ENCODE measurements at places on chromosomes 4 and X. TPM values are rescaled to one million over a fixed set of nuclear protein-coding genes. Genes with fewer than 3 reads are reported as not detected.

Gene S100G
- total RNA-seq: not detected

Gene EPHA5
- 0.13 TPM for total RNA-seq

GRCh38 chrX:134761788-134762187 is 103.5 kb upstream of the PLAC1 start:
- DNase-seq: no peak

DNA sequence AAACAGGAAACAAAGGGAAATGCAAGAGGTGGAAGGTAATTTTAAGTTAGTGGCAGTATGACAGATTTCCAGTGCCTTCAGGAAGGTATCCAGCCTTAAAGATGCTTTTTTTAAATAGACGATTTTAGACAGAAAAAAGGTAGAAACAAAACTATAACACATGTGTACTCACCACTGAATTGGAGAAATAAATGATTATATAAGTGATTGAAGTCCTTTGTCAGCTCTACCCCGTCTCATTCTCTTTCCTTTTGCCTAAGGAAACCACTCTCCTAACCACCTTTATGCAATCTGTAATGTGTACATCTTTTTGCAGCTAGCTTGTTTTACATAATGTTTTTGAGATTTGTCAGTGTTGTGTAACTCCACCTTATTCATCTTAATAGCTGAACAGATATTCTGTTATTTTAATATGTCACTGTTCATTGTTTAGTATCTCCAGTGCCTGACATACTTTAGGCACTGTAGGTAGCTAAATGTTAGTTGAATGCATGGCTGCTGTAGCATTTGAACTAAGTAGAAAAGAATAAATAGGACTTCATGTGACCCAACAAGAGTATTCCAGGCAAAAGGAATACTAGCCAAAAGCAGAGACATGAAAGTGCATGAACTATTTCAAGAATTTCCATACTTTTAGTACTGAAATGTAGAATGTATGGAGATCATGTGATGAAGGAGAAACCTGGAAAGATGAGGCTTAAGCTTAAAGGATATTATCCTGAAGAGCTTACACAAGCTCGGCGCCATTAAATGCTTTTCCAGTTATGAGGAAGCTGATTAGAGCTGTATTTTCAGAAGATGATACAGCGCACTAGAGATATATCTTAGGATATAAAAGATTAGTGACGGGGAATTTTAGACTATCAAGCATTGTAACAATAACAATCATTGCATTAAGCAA is 865 bp downstream of the FAM200B start:
- DNase-seq: no peak

Gene GPC4
- 15.4 TPM for total RNA-seq

DNA sequence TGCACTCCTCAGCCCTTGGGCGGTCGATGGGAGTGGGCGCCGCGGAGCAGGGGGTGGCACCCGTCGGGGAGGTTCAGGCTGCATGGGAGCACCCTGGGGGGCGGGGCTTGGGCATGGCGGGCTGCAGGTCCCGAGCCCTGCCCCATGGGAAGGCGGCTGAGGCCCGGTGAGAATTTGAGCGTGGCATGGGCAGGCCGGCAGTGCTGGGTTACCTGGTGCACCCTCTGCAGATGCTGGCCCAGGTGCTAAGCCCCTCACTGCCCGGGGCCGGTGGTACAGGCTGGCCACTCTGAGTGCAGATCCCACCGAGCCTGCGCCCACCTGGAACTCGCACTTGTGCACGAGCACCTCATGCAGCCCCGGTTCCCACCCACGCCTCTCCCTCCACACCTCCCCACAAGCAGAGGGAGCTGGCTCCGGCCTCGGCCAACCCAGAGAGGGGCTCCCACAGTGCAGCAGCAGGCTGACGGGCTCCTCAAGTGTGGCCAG is 556.3 kb downstream of the GALNTL6 start:
- DNase-seq: no peak

DNA sequence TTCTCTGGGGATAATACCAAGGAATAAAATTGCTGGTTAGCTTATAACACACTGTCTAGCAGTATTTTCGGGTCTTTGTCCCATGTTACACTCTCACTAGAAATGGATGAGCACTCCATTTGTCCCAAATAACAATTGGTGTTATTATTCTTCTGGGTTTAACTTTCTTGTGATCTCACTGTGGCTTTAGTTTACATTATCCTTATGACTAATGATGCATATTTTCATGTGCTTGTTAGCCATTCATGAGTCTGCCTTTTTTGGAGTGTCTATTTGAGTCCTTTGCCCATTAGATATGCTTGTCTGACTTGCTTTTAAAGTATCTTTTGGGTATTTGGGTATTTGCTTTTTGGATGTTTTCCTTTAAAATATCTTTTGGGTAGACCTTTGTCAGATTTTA is 372.9 kb upstream of the TENM3 start:
- DNase-seq: no peak

- no peak for DNase-seq
Observed at GRCh38 chr4:83266689-83267088, 17.9 kb downstream of the COQ2 start.

Gene AREG
- total RNA-seq: 21.7 TPM

GRCh38 chr4:143721317-143721716 is 20.8 kb upstream of the FREM3 start:
- DNase-seq: no peak

DNA sequence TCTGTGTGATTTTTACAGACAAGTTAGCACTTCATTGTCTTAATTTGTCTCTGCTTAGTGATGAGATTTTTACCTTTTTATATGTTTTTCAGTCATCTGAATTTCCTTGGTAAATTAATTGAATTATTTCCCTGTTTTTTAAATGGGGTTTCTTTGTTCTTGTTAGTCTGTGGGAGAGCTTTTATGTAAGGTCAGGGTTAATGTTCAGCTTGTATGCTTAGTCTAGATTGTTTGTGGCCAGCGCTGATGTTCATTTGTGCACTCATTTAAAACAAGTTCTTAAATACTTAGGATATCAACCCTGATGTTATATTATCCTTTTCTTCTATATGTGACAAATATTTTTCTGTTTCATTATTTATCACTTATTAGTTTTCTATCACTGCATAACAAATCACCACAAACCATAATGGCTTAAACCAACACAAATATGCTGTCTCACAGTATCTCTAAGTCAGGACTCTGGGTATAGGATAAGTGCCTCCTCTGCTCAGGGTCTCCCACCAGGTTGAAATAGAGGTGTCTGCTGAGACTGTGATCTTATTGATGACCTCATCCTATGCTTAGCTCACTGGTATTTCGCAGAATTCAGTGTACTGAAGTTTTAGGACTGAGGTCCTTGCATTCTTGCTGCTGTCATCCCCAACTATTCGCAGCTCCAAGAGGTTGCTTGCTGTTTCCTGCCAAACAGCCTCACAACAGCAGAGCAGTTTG is 53.2 kb downstream of the ATP10D start:
- DNase-seq: no peak

DNA sequence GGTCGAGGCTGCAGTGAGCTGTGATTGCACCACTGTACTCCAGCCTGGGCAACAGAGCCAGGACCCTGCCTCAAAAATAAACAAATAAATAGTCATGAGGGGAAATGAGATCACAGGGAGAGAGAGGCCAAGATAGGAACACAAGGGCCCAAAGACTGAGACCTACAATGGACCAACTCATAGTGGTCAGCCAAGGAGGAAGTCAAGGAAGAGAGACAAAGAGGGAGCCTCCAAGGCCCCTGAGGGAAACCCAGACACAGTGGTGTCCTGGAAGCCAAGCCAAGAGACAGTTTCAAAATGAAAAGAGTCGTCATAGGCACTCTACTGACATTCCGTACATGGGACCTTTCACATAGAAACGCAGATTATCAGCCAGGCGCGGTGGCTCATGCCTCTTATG is 153.3 kb downstream of the BCOR start:
- no peak for DNase-seq

DNA sequence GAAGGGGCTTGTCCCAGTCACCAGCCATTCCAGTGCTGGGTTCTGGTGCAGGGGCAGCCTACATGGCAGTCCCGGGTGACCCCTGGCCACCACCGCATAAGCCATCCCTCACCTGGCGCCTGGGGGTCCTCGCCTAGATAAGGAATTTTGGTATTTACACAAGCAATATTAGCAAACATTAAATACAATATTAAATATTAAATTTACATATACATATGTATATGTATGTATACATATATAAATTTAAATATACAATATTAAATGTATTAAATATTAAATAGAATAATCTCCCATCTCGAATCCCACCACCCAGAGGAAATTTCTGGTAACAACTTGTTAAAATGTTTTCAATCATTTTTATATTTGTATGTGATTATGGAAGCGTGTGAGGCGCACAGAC is 104.6 kb upstream of the AFAP1 start:
- no peak for DNase-seq

DNA sequence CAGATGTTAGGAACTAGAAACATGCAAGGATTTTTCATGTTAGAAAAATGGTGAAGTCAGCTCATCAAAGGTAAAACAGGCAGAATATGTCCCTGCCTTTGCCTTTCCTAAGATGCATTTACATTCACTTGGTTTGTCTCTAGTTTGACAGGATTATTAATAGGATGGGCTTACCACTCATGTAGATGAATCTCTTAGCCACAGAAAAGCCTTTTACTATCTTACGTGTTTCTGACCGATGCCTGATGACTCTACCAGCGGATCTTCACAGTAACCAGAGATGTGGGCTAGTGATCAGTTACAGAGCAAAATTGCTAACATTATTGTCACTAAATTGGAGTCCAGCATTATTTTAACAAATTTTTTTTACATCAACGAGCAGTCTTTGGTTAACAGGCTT is 187.6 kb downstream of the MAML3 start:
- DNase-seq: no peak

DNA sequence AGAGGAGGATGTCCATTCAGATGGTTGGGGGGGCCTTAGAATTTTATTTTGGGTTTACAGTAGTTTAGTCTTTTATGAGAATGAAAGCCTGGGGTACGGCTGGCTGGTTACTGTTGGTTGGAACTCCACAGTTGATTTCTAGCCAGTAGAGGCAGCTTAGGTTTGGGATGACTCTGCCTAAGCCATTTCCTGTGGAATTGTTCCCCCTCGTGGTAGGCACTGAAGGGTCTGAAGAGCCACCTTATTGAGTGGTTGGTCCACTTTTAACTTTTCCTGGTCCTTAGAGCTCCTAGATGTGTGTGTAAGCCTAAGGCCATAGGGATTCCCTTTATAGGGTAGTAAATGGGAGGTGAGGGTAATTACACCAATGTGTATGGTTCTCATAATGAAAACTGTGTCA is 19.7 kb downstream of the SPIN3 start:
- DNase-seq: no peak
